ENCODE measurements at places on chromosomes 5 and 9. TPM values are rescaled to one million over a fixed set of nuclear protein-coding genes. Genes with fewer than 3 reads are reported as not detected.

GRCh38 chr5:179829732-179830435, 9.2 kb downstream of the SQSTM1 start:
- no peak for DNase-seq
- no peak overlapping the region for H3K27ac ChIP-seq
- H3K27me3 ChIP-seq, result no peaks in the 10 kb centered on the region
- no peaks in the 10 kb centered on the region for H3K4me1 ChIP-seq
- peaks cover 93% of the 10 kb centered on the region for H3K36me3 ChIP-seq

GRCh38 chr5:136780518-136780917, 415.2 kb upstream of the TRPC7 start:
- no peaks in the 10 kb centered on the region for H3K36me3 ChIP-seq
- no peak for DNase-seq
- no peak overlapping the region for H3K27ac ChIP-seq
- no peaks in the 10 kb centered on the region for H3K4me1 ChIP-seq
- no peaks in the 10 kb centered on the region for H3K27me3 ChIP-seq

DNA sequence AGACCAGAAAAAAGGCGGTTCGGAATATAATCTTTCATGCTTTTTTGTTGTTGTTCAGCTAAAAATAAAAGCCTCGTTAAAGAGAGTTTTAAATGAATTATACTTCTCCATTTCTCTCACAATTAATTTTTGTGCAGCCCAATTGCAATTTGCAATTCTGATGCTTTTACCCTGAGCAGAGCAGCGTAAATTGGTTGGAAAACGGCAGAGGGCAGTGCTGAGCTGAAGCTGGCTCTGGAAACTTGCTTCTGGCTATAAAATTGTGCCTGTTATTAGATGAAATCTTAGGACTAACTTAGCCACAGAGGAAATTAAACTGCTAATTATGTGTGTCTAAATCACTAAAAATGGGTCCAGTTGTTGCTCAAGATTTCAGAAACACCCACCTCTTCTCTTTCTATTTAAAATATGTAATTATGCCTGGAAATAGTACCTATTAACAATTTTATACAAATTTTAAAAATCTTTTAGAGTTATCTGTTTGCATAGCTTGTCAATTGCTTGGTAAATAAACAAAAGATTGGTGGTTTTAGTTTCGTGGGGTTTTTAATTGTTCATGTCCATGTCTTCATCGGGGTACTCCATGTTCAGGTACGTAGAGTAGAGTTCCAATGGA, 441.8 kb upstream of the TLE4 start:
- no peak for DNase-seq
- H3K4me1 ChIP-seq, result no peaks in the 10 kb centered on the region
- no peaks in the 10 kb centered on the region for H3K36me3 ChIP-seq
- no peak overlapping the region for H3K4me3 ChIP-seq
- no peak overlapping the region for H3K27ac ChIP-seq

DNA sequence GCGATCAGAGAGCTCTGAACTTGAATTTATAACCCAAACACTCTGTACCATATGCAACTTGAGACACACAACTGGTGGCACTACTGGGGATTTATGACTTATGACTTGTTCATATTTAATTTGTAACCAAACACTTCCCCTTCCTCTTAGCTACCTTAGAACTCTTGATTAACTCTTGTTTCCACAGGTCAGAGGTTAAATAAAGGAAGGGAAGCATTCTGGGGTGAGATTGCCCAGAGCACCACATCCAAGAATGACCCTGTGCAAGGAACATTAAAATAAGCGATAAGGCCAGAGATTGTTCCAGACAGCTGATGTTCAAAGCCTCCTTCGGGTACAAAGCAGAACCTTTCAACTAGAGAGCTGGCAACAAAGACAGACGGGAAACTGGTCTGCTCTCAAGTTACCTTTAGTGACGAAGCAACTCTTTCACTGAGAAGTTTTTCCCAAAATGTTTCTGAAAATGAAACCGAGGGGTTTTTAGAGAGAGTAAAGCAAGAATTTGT, 242.6 kb downstream of the DENND1A start:
- H3K4me1 ChIP-seq, result no peaks in the 10 kb centered on the region
- no peaks in the 10 kb centered on the region for H3K27me3 ChIP-seq
- H3K27ac ChIP-seq, result no peak overlapping the region
- H3K36me3 ChIP-seq, result no peaks in the 10 kb centered on the region

GRCh38 chr5:171622010-171622409, 163.6 kb upstream of the SMIM23 start:
- H3K4me1 ChIP-seq, result no peaks in the 10 kb centered on the region
- no peak for DNase-seq
- no peak overlapping the region for H3K27ac ChIP-seq
- no peak overlapping the region for H3K4me3 ChIP-seq
- no peaks in the 10 kb centered on the region for H3K36me3 ChIP-seq
- no peaks in the 10 kb centered on the region for H3K27me3 ChIP-seq

DNA sequence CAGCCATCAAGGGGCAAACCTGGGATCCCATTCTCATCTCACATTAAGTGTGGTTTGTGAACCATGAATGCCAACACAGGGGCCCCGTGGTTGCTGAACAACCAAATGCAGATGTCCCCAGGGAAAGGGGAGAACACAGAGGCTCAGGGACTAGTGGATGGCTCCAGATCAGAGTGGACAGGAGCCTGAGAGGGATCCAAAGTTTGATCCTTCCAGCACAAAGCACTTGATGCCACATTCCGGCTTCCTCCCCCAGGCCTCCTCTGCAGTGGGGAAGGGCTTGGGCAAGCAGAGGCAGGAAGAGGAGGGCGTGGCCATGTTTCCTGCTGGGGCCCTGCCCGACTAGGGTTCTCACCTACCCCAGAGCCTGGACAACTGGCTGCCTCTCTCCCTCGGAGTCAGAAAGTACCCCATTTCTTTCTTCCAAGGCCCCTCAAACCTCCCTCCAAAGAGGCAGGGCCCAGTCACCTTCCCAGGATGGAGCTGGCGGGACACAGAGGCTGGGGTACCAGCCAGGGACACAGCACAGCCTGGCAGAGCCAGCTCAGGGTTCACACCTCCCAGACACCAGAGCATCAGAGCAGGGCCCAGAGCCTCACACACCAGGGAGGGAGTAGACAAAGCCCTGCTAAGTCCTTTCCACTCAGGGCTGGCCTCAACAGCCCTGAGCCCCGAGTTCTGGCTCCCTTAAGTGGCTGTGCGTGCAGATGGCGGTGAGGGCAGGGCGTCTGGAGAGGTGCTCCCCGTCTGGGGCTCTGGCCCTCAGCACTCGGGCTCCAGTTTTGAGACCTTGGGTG, 4.3 kb upstream of the RNF44 start:
- peaks cover 39% of the 10 kb centered on the region for H3K4me1 ChIP-seq
- no peak for DNase-seq
- H3K27ac ChIP-seq, result peak overlapping the region; percentile 81
- H3K36me3 ChIP-seq, result no peaks in the 10 kb centered on the region

GRCh38 chr9:88544245-88544644, 9.3 kb downstream of the NXNL2 start:
- no peak overlapping the region for H3K27ac ChIP-seq
- no peaks in the 10 kb centered on the region for H3K27me3 ChIP-seq
- no peak for DNase-seq
- H3K36me3 ChIP-seq, result no peaks in the 10 kb centered on the region
- H3K4me3 ChIP-seq, result no peak overlapping the region
- no peaks in the 10 kb centered on the region for H3K4me1 ChIP-seq

GRCh38 chr9:75086541-75087288, 1.2 kb downstream of the NMRK1 start:
- no peaks in the 10 kb centered on the region for H3K4me1 ChIP-seq
- no peaks in the 10 kb centered on the region for H3K36me3 ChIP-seq
- H3K27ac ChIP-seq, result peak overlapping the region; percentile 98
- H3K4me3 ChIP-seq, result peak overlapping the region; percentile 77

DNA sequence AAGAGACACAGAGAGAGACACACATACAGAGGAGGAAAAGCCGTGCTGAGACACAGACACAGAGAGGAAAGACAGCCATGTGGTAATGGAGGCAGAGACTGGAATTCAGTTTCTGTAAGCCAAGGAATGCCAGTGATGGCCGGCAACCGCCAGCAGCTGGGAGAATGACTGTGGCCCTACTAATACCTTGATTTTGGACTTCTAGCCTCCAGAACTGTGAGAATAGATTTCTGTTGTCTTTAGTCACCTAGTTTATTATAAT, 90.2 kb downstream of the TARS1 start:
- H3K36me3 ChIP-seq, result no peaks in the 10 kb centered on the region
- H3K27ac ChIP-seq, result no peak overlapping the region
- H3K4me3 ChIP-seq, result no peak overlapping the region
- no peaks in the 10 kb centered on the region for H3K4me1 ChIP-seq

DNA sequence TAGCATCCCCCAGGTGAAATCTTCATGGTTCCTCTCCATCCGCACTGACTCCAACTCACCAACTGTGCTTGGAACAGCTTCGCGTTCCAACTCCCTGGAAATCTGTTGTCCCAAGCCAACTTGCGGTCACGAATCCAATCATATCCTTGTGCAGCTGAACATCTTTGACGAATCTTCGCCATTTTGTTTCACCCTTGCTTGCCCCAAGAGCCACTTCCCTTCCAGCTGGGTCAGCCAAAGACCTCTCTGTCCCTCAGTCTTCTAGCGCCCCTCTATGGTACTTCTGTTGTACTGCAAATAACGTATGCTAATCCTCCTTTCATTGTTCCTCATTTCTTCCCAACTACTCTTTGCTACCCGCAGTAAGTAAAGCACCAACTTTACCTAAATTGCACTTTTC, 61.0 kb upstream of the TARS1 start:
- H3K36me3 ChIP-seq, result no peaks in the 10 kb centered on the region
- no peaks in the 10 kb centered on the region for H3K27me3 ChIP-seq
- no peak overlapping the region for H3K27ac ChIP-seq
- DNase-seq, result no peak
- no peaks in the 10 kb centered on the region for H3K4me1 ChIP-seq
- no peak overlapping the region for H3K4me3 ChIP-seq

DNA sequence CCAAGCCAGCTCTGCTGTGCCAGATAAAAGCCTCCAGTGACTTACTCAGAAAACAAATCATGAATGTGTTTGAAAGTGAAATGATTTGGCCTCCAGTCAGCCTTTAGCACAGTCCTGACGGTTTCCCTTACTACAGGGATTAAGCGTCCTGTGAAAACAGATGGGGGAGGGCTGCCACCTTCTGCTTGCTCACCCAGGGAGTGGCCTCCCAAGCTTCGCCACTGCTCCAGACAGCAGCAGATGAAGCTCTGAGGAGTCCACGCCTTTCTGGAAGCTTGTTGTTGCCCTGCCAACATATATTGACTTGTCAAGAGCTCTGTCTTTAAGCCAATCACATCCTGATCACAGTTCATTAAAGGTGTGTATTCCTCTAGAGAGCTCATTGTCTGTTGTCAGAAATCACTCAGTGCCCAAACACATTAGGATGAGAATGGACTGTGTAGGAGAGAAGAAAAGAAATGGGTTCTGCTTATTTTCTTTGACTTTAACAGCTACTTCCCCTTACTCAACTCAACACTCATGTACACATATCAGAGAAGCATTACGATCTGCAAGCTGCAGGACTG, 4.9 kb upstream of the FYB1 start:
- no peak overlapping the region for H3K4me3 ChIP-seq
- DNase-seq, result no peak
- H3K36me3 ChIP-seq, result no peaks in the 10 kb centered on the region
- no peaks in the 10 kb centered on the region for H3K4me1 ChIP-seq
- H3K27ac ChIP-seq, result no peak overlapping the region

DNA sequence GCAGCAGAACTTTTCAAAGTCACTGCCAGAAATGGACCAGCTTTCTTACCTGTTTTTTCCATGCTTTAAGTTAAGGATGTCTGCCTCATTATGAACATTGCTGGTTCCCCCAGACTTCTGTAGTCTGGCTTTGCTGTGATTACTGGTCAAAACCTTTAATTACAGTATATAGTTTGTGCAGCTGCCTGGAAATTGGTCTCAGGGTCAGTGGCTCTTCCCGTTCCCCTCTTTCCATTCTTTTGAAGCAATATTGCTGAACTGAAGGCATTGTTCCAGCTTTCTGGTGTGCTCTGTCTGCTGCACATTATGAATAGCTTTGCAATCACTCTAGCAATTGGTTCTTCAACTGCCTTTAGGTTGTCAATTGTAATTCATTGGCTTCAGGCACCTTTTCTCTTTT, 206.5 kb downstream of the ARL15 start:
- no peaks in the 10 kb centered on the region for H3K27me3 ChIP-seq
- H3K36me3 ChIP-seq, result no peaks in the 10 kb centered on the region
- no peak overlapping the region for H3K27ac ChIP-seq

DNA sequence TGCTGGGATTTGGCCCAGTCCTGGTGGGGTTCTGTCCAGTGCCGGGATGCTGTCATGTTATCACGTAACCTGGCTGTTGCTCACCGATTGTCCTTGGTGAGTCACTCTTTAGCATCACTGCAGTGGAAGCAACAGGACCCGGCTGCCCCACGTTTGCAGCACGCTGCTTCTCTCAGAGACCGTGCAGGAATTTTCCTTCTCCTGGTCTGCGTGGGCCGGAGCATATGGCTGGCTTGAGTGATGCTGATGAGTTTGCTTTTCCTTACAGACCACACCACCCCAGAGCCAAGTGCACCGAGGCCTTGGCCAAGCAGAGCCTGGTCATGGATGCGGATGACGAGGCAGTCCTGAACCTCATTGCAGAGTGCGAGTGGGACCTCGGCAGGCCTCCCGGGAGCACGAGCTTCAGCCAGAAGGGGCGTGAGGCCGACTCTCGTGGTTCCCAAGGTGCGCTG, 21.4 kb downstream of the CEP72 start:
- H3K27me3 ChIP-seq, result no peaks in the 10 kb centered on the region
- H3K4me1 ChIP-seq, result no peaks in the 10 kb centered on the region
- H3K27ac ChIP-seq, result no peak overlapping the region
- no peak overlapping the region for H3K4me3 ChIP-seq
- no peak for DNase-seq

DNA sequence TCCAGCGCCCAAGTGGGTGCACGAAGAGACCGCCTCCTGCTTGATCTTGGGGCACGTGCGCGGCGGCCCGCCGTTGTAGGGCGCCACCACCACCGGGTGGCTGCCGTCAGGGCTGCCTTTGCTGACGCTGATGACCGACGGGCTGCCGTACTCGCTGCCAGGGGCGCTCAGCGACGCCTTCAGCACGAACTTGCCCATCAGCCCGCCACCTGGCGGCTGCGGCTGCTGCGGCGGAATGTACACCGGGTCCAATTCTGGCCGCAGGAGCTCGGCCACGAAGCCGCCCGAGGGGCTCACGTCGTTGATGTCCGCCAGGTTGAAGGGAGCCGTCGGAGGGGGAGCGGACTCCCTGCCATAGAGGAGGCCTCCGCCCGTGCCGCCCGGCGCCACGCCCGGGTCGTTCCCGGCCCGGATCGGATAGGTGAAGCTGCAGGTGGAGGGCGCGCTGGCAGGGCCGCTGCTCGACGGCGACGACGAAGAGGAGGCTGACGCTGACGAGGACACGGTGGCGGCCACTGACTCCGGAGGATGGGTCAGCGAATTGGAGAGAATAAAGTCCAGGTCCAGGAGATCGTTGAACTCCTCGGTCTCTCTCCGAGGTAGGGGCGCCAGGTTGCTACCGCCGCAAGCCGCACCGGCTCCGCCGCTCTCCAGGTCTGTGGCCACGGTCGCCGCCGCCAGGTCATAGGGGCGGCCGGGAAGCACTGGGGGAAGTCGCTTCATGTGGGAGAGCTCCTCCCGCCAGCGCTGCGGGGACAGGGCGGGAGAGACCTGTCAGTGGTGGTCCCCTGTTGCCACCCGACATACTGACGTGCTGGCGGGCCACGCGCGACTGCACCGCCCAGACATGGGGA, 1.8 kb downstream of the KLF4 start:
- peaks cover 41% of the 10 kb centered on the region for H3K36me3 ChIP-seq
- peak; percentile 73 for DNase-seq
- peak overlapping the region; percentile 96 for H3K27ac ChIP-seq
- H3K4me1 ChIP-seq, result peaks cover 25% of the 10 kb centered on the region
- peak overlapping the region; percentile 76 for H3K4me3 ChIP-seq

APBA1 gene
- total RNA-seq, result 5.6 TPM

ADAMTS19 gene
- 0.59 TPM for total RNA-seq

MRPS30 gene
- total RNA-seq, result 69.8 TPM

PTPN3 gene
- 6.9 TPM for total RNA-seq

SPINK5 gene
- 1.8 TPM for total RNA-seq

ST8SIA4 gene
- total RNA-seq, result 1.9 TPM

SH3PXD2B gene
- total RNA-seq, result 13.9 TPM

LTC4S gene
- total RNA-seq, result 9.0 TPM

Measured in right atrium auricular region (tissue), 2 donors.